ENCODE measurements at places on chromosomes 6 and 20.

DNA sequence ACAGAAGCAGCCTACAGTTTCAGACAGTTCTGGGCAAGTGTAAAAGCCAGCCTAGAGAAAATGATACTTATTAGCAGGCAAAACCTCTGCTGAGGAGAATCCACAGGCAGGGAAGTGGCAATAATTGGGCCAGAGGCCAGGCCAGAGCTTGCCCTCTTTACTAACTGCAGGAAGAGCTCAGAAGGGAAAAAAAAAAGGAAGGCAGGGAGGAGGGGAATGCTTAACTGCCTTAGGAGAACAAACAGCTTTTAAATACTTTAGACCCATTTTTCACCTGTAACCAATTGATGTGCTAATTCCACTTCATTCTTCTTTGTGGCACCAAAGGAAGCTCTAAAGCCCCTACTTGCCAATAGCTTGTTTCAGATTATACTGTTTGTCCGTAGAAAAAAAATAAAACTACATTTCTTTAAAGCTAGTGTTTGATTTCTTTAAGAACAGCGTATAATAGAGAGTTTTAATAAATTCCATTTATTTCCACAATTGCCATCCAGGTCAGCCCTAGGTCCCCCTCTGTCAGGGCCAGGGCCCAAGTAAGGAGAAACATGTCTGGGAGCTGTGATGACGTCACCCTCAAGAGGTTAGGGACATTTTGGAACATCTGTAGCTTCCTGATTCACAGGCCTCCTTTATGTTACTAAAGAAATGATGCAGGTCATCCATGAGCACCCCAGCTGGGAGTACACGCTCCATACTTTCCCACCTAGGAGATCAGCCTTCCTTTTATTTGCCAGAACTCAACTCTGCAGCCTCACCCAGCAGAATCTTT, 384.3 kb downstream of the CDC5L start:
- DNase-seq = no peak

- no peak for DNase-seq
Measured at GRCh38 chr20:43022081-43022480, 167.6 kb downstream of the PTPRT start.

DNA sequence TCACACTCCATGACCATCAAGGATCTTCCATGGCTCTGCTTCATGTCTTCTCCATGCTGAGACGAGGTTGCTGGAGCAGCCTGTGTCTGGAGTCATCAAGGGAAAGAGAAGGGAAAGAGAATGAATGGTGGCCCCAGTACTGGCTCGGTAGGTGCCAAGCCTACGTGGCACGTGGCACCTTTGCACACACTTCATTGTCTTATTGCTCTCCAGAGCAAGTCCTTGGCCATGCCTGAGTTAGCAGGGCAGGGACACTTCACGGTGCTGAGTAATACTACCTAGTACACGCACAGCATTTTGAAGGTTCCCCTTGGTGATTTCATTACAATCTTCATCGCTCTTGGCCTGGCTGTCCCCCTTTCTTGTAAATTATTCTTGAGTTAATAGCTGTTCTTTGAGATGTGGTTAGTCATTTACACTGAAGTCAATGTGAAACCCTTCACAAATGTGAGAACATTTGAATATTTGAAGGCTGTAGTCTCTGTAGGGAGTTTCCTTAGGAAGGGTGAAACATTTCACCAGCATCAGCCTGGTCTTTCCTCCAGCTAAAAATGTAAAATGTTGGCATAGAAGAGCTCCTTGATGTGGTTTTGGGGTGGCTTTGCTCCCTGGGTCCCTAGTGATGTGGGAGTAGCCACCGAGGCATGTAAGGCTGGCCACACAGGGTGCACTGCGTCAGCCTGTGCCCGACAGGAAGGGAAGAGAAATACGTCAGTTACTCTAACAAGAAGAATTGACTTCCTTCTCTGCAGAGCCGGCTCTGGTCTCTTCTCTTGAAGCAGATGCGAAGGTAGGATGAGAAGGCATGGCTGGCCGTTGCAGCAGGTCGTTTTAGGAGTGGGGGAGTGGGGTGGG, at the start of gene SYTL3:
Gene SYTL3 (plus strand): TSS at position 766 of the 855 bp plus-strand sequence. CDS start 13,215 bp downstream, outside the sequence.
- DNase-seq = peak; percentile 86

DNA sequence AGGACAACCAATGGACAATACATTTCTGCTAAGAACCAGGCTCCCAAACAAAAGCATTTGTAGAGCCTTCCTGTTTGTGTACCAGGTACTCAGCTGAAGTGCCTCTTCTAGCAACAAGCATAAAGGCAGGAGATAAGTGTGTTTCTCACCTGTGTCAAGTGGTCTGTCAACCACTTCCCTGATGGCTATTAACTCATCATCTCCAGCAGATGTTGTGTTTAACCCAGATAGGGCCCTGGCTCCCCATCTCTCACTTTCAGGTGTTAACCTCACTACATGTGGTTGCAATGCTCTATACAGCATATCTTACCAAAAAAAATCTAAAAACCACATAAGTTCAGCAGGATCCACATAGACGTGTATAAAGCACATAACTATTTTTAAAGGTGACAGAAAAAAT, 9.6 kb upstream of the IL17A start:
- DNase-seq = no peak

DNA sequence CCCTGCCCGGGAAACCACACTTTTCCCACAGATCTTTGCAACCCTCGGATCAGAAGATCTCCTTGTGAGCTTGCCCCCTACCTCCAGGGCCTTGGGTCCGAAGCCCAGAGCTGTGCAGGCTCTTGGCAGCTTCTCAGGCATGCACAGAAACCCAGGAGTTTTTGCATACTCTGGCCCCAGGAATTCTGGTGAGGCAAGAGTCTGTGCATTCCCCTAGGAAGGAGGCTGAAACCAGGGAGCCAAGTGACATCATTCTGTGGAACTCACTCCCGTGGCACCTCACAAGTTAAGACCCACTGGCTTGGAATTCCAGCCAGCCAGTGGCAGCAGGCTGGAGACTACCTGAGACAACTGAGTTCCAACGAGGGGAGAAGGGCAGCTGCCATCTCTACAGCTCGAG, 100.1 kb downstream of the TNFRSF21 start:
- DNase-seq = no peak

All from cardiac septum (tissue), 1 donor.